ENCODE measurements at places on chromosomes 4 and X. TPM values are rescaled to one million over a fixed set of nuclear protein-coding genes. Genes with fewer than 3 reads are reported as not detected.
A peak's percentile ranks its signal among the peaks of the same experiment; 100 is the strongest.

DNA sequence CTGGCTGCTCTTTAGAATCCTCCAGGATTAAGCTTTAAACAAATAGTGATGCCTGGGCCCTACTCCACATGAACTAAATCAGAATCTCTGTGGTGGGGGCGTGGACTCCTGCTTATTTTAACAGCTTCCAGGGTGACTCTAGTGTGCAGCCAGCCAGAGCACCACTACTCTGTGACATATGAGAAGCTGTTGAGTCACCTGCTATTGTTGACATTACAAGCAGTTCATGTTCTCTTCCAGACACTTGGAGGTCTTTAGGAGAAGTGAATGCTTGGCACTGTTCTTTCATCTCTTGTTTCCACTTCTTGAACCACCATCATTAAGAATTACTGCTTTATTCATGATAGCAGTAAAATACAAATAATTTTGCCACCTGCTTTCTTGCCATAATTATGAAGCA lies 426 bp upstream of the C4orf51 start:
- peak; percentile 72 for DNase-seq

DNA sequence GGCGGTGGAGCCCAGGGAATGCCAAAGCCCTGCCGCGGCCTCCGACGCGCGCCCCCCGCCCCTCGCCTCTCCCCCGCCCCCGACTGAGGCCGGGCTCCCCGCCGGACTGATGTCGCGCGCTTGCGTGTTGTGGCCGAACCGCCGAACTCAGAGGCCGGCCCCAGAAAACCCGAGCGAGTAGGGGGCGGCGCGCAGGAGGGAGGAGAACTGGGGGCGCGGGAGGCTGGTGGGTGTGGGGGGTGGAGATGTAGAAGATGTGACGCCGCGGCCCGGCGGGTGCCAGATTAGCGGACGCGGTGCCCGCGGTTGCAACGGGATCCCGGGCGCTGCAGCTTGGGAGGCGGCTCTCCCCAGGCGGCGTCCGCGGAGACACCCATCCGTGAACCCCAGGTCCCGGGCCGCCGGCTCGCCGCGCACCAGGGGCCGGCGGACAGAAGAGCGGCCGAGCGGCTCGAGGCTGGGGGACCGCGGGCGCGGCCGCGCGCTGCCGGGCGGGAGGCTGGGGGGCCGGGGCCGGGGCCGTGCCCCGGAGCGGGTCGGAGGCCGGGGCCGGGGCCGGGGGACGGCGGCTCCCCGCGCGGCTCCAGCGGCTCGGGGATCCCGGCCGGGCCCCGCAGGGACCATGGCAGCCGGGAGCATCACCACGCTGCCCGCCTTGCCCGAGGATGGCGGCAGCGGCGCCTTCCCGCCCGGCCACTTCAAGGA lies at the start of gene FGF2:
TSS of gene FGF2 (plus strand) at position 279 of the 705 bp plus-strand sequence. CDS start at position 623, 344 bp downstream.
- DNase-seq: peak; percentile 72

- DNase-seq: no peak
Observed at GRCh38 chr4:171087089-171087488, 726.1 kb upstream of the GALNTL6 start.

DNA sequence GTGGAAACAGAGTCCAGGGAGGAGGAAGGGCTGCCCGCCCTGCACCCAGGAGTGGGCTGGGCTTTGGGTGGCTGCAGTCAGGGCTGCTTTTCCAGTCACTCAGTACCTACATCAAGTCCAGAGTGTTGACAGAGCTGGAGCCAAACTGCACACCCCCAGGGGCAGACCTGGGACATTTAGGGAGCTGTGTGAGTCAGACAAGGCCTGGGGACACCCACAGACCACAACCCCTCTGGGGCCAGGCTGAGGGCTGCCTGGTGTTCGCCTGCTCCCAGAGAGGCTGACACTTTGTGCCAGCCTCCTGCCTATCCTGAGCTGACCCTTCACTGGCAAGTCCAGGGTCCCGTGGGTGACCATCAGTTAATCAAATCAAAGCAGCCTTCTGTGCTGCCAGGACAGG lies 240.0 kb downstream of the BCOR start:
- no peak for DNase-seq

- no peak for DNase-seq
Observed at GRCh38 chr4:85829276-85830051, 354.5 kb downstream of the ARHGAP24 start.

DNA sequence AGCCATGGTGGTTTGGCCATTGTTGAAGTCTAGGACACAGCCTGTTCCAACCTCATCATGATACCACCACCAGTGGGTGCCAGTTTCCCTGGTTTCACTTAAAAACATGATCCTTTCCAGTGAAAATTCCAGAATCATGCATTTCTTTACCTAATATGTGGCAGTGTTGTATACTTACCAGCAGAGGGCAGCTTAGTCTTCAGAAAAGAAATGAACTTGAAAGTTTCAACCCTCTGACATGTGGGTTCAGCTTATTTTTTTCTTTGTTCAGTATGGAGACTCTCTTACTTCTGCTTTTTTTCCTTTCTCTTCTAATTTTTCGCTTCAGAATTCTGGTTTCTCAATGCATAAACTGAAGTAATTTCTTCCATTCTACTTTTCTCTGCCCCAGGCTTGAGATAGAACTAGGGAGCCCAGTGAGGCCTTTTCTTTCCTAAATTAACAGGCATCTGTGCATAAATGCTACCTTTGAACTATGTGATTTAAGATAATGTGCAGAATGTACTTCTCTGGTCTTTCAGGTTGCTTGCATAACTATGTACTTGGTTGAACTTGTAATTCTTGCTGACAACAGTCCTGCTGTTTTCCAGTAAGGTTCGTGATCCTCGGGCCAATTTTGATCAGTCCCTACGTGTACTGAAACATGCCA lies 10.7 kb downstream of the LIAS start:
- peak; percentile 80 for DNase-seq

Gene CYTL1
- 6.6 TPM for total RNA-seq

Gene MAN2B2
- total RNA-seq: 9.1 TPM

Gene SMIM10
- total RNA-seq: not detected

Gene MAGEA10
- total RNA-seq: not detected

Gene SEPSECS
- 7.6 TPM for total RNA-seq
